Naive thymus-derived CD8-positive, alpha-beta T cell (primary cell): ENCODE measurements at places on chromosomes 1 and 21.

DNA sequence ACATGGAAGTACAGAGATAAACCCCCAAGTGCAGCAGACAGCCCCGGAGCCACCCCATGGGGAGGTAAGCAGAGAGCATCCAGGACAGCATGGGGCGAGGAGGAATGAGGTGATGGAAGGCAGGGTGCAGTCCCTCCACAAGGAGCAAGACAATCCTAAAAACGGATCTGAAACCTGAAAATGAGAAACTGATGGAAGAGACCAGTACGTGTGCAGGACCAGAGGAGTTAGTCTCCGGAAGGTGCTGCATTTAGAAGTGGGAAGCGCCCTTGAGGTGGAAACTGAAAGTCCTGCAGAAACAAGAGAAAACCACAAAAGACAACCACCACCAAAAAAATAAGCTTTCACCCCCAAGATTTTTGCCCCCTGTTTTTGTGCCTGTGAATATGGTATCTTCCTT lies 17.4 kb upstream of the DDOST start:
- peak overlapping the region; percentile 33 for H3K27ac ChIP-seq
- peak; percentile 18 for DNase-seq
- peaks cover 10% of the 10 kb centered on the region for H3K4me1 ChIP-seq
- H3K4me3 ChIP-seq, result peak overlapping the region; percentile 39
- H3K36me3 ChIP-seq, result no peaks in the 10 kb centered on the region

- no peaks in the 10 kb centered on the region for H3K36me3 ChIP-seq
- H3K27ac ChIP-seq, result no peak overlapping the region
- H3K4me1 ChIP-seq, result no peaks in the 10 kb centered on the region
- peaks cover 6% of the 10 kb centered on the region for H3K27me3 ChIP-seq
- H3K4me3 ChIP-seq, result no peak overlapping the region
These were observed 18.5 kb upstream of the SLC1A7 start for GRCh38 chr1:53160924-53161378.

GRCh38 chr1:224543453-224543852 lies 72.7 kb upstream of the CNIH3 start:
- H3K4me3 ChIP-seq, result no peak overlapping the region
- H3K36me3 ChIP-seq, result no peaks in the 10 kb centered on the region
- peaks cover 3% of the 10 kb centered on the region for H3K4me1 ChIP-seq
- no peak overlapping the region for H3K27ac ChIP-seq
- DNase-seq, result no peak

GRCh38 chr1:35707601-35708440 lies 10.9 kb downstream of the C1orf216 start:
- no peak for DNase-seq
- H3K27ac ChIP-seq, result no peak overlapping the region
- H3K4me1 ChIP-seq, result peaks cover 14% of the 10 kb centered on the region
- H3K4me3 ChIP-seq, result peak overlapping the region; percentile 90
- H3K27me3 ChIP-seq, result peaks cover 44% of the 10 kb centered on the region

DNA sequence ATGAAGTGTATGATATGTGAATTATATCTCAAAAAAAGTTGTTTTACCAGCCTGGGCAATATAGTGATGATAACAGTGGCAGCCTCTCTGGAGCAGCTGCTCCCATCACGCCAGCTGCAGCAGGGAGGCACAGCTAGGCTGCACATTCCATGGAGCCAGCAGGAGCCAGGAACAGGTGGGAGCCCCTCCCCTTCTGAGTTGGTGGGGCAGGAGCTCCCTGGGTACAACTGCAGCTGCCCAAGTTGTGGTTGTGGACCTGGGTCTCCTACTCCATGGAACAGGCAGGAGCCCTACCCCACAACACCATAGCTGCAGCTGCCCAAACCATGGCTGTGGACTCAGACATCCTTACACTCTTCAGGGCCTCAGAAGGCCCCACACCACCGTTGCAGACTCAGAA lies 21.7 kb upstream of the FNBP1L start:
- H3K27ac ChIP-seq, result no peak overlapping the region
- no peaks in the 10 kb centered on the region for H3K4me1 ChIP-seq
- DNase-seq, result no peak
- no peak overlapping the region for H3K4me3 ChIP-seq
- H3K27me3 ChIP-seq, result peaks cover 2% of the 10 kb centered on the region

DNA sequence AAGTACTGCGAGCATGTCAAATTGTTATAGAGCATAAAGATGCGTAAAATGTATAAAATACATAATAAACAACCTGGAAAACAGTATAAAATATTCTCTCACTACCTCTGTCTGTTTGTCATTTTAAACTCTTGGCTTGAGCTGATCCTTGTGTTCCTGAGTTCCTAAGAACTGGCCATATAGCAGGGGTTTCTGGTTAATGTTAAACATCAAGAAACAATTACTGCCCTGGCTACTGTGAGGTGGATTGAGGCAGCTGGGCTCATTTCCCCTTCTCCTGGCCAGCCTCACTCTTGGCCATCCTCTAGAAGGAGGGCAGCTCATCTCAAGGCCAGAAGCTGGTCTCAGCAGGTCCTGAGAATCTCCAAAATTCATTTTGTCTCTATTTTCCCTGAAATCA lies 297.3 kb upstream of the USP24 start:
- H3K27me3 ChIP-seq, result peaks cover 28% of the 10 kb centered on the region
- no peak overlapping the region for H3K4me3 ChIP-seq
- no peak for DNase-seq
- H3K4me1 ChIP-seq, result no peaks in the 10 kb centered on the region
- H3K27ac ChIP-seq, result no peak overlapping the region

- H3K27ac ChIP-seq, result no peak overlapping the region
- DNase-seq, result no peak
- H3K27me3 ChIP-seq, result no peaks in the 10 kb centered on the region
- H3K4me3 ChIP-seq, result no peak overlapping the region
These were observed 84.5 kb downstream of the POU2F1 start for GRCh38 chr1:167305059-167305705.

DNA sequence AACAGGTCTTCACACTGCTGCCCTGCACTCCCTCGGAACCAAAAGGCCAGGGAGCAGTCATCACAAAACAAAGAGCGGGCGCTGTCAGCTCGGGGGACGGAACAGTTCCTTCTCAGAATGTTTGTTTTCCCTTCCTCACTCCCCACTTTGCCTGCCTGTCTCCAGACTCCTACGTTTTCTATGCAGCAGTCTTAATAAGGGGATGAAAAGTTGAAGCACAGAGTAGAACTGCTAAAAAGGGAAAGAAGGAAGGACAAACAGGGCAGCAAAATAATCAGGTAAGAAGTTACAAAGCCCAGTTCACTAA lies 738 bp upstream of the GPR161 start:
- no peak overlapping the region for H3K27ac ChIP-seq
- H3K4me3 ChIP-seq, result peak overlapping the region; percentile 92
- no peaks in the 10 kb centered on the region for H3K36me3 ChIP-seq

DNA sequence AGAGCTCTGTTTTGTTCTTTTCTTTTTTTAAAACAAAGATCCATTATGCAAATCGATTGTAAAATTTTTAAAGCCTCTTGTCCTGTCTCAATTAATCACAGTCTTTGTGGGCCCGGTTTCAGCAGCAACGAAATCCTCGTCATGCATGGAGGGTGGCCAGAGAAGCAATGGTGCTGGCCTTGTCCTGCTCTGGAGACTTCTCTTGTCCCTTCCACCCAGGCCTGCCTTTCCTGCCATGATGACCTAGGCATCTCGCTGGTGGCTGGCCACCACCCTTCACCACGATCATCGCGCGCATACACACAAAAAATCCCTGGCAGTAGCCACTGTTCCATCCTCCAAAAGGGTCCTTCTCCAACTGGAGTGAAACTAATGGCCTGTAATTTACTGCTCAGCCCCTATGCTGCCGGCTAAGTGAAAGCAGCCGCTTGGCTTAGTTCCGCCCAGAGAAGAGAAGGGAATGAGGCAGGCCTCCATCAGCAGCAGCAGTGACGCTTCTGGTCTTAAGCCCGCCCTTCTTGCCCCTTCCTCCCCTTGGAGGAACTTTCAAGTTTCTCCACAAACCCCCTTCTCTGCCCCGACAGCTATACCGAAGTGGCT lies 309.5 kb downstream of the NPHP4 start:
- H3K4me1 ChIP-seq, result peaks cover 6% of the 10 kb centered on the region
- H3K36me3 ChIP-seq, result peaks cover 2% of the 10 kb centered on the region

GRCh38 chr1:183636334-183636682 lies 725 bp upstream of the ARPC5 start:
- H3K36me3 ChIP-seq, result peaks cover 4% of the 10 kb centered on the region
- H3K4me1 ChIP-seq, result peaks cover 17% of the 10 kb centered on the region
- H3K4me3 ChIP-seq, result peak overlapping the region; percentile 99
- peaks cover 2% of the 10 kb centered on the region for H3K27me3 ChIP-seq
- peak overlapping the region; percentile 97 for H3K27ac ChIP-seq

DNA sequence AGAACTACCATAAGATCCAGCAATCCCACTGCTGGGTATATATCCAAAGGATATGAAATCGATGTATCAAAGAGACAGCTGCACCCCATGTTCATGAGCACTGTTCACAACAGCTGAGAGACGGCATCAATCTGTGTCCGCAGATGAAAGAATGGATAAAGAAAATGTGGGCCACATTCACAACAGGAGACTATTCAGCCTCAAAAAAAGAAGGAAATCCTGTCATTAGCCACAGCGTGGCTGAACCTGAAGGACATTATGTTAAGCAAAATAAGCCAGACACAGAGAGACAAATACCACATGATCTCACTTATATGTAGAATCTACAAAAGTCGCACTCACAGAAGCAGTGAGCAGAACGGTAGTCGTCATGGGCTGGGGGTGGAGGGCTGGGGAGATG lies 99.2 kb upstream of the IFFO2 start:
- peaks cover 15% of the 10 kb centered on the region for H3K4me1 ChIP-seq
- H3K27me3 ChIP-seq, result peaks cover 45% of the 10 kb centered on the region
- H3K36me3 ChIP-seq, result no peaks in the 10 kb centered on the region
- peak overlapping the region; percentile 75 for H3K27ac ChIP-seq
- no peak for DNase-seq
- no peak overlapping the region for H3K4me3 ChIP-seq

DNA sequence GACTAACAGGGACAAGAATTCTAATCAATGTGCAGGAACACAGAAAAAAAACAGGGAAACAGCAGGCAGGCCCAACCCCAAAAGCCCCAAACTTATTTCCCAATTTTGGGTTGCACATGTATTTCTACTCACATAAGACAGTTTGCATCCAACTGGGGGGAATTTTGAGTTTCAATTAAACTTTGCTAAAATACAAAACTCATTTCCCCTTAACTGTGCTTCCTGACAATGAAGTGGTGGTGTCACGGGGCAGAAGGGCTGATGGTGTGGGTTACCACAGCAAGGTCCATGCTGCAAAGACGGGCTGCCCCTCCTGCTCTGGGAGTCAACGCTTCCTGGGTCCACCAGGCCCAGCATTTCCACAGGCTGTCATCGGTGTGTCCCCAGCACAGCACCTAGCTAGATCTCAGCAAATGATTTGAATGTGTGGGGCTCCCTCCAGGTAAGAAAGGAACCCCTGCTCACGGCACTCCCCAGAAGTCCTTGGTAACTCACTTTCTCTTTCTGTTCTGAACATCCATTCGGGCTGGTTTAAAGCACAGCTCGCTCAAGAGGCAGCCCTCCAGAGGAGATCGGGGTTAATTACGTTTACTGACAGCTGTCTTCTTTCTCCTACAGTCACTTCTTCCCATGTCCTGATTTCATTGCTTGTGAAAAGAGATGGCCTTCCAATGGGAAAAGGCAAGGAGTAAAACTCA lies 27.4 kb downstream of the HIVEP3 start:
- H3K27ac ChIP-seq, result peak overlapping the region; percentile 94
- H3K4me1 ChIP-seq, result peaks cover 31% of the 10 kb centered on the region
- no peaks in the 10 kb centered on the region for H3K36me3 ChIP-seq
- peak overlapping the region; percentile 83 for H3K4me3 ChIP-seq
- peak; percentile 59 for DNase-seq
